ENCODE measurements at places on chromosomes 2 and 18.

DNA sequence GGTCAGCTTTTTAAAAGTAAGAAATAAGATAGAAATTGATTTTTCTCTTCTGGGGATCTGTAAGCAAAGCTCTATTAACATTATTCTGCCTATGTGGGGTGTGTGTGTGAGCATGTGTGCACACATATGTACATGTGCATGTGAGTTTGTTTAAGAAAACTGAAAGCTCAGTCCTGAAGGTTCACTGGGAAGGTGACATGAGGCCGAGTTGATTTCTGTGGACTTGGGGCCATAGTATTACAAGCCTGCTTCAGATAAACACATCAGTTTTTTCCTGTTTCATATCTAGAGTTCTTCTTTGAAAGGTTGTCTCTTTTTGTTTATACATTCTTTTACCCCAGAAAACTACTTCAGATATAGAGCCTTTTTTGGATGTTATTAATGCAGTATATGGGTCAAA lies 83.4 kb downstream of the SERPINB8 start:
- DNase-seq: no peak

GRCh38 chr2:71560638-71561011 lies 107.3 kb downstream of the DYSF start:
- no peak for DNase-seq

- no peak for DNase-seq
Observed at GRCh38 chr2:17733599-17733998, 20.0 kb downstream of the SMC6 start.

DNA sequence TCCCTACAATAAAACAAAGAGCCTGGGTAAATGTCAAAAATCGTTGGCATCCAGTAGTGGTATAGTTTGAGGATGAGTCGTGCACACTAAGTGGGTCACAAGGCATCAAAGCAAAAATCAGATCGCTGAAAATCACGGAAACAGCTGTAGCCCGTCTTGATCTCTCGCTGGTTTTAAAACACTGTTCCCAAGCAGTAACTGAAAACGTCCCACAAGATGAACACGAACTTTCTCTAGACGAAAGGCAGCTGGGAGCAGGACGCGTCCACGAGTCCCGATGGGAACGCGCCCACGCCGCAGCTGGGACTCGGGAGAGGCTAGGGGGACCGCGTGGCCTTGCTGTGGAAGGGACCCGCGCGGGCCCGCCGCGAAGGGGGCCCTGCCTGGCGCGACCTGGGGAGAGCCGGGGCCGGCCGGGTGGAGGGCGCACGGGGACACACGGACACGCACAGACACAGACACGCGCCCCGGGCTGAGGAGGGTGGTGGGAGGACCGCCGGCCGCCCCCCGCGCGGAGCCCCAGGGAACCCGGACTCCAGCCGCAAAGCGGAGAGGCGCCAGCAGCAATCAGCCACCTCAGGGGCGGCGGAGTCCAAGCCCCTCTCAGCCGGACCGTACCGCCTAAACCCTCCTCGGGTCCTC lies 651 bp downstream of the STK17B start:
- DNase-seq: no peak
